ENCODE measurements at places on chromosomes 5 and 9.

DNA sequence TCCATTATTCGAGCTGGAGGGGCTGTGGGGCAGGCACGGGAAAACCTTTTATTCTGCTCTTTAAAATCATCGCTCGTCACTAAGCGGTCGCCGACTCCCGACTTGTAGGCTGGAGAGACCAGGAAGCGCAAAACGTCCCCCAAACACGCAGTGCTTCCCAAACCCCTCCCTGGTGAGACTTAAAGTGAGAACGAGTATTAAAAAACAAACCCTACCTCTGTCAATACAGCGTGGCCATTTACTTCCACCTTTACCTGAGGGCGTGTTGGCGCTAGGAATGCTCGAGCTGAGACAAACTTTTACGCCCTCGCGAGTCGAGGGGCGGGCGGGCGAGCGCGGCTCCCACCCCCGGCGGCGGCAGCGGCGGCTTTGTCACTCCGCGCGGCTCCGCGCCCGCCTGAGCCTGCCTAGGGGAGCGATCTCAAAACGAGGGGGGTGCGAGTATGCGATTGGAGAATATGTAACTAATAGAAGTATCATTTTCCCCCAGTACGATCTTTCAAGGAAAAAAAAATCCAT, at the start of gene NR2F1-AS1:
Gene NR2F1-AS1, minus strand, starts transcription at position 293 of the 519 bp plus-strand sequence.
- DNase-seq, result peak; percentile 42

- DNase-seq, result no peak
Observed at GRCh38 chr5:74198156-74198555, 442.4 kb downstream of the ENC1 start.

DNA sequence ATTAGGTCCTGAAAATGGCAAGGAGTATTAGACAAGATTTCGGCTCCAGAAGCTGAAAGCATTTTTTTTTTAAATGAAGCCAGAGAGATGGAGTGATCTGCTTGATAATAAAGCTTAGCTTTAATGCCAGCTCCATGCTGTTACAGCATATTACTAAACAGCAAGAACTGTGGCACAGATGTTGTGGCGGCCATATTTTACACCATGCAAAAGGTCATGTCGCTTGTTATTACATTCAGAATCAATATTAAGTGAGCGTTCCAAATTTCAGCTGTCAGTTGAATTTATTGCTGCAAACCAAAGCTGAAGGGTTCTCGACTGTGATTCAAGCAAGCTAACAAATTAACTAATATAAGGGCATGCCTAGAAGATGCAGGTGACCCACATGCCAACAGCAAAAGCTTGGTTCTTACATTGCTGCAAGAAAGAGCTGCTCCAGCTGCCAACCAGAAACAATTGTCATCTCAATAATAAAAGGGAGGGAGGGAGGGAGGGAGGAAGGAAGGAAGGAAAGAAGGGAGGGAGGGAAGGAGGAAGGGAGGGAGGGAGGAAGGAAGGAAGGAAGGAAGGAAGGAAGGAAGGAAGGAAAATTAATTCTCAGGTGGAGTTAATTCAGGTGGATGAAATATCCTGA, 517.7 kb upstream of the WWC1 start:
- no peak for DNase-seq

- peak; percentile 8 for DNase-seq
Observed at GRCh38 chr5:82019342-82020138, 47.7 kb downstream of the ATG10 start.

DNA sequence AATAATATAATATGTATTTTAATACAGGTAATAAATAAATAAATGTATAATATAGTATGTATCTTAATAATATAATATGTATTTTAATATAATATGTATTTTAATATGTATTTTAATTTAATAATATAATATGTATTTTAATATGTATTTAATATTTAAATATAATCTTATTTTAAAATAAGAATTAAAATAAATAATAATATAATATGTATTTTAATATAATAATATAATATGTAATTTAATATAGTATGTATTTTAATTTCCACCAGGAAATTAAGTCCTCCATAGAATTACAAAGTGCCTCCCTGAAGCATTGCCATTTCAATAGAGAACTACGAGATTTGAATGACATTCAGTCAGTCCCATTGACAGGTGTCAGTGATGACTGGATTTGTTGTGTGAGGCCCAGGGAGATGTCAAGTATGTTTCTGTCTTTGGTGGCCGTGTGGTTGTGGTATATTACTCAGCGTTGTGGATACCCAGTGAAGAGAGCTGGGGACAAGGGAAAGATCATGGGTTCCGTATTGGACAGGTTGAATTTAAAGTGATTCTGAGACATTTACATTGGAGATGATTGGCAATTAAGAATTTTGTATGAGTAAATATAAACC, 14.2 kb upstream of the C5orf46 start:
- no peak for DNase-seq

DNA sequence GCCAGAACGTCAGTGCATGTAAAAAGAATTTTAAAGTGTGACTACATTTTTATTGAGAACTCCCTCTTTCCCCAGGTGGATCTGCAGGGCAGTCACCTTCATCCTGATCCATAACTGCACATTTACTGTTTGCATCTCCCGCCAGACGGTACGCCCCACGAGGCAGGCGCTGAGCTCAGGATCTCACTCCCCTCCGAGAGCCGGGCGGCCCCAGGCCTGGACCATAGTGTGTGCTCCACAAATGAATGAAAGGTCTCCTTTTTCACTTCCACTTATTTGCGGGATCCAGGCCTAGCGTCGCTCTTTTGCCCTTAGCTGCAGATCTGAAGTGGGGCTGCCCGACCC, 378 bp downstream of the DROSHA start:
- DNase-seq, result peak; percentile 39
